ENCODE measurements at places on chromosomes 1 and 21. TPM values are rescaled to one million over a fixed set of nuclear protein-coding genes. Genes with fewer than 3 reads are reported as not detected.
A peak's percentile ranks its signal among the peaks of the same experiment; 100 is the strongest.

DNA sequence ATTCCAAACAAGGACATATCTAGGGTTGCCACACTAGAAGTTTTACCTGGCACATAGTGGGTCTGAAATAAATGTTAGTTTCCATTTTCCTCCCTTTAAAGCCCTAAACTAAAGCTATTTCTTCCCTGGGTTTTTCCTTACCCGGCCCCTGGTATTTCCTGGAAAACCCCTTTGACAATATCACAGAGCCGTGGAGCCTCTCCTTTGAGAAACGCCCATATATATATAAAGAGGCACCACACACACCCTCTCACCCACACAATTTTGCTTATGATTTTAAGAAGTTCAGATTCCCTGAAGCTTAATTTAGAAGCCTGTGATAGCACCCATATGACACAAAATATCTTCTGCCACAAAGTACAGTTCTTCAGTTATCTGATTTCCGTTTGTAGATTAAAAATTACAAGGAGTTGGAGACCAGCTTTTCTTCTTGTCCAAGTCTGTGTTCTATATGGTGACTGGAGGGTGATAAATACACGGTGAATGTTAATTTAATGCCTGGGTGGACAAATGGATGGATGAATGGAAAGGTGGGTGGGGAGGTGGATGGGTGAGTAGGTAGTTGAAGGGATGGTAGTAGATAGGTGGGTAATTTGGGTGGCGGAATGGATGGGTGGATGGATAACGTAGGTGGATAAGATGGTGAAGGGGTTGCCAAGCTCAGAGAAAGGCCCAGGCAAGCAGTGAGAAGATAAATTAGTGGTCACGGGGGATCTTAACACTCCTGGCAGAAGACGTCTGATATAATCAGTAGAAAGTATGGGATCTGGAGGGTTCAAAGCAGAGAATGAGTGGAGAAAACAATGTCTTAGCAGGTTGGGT, 154.4 kb upstream of the FGGY start:
- ATAC-seq = no peak

- ATAC-seq = no peak
These were observed 3.2 kb downstream of the TMCC2 start for GRCh38 chr1:205230982-205231381.

- ATAC-seq = peak; percentile 82
These were observed 97.6 kb downstream of the NAV1 start for GRCh38 chr1:201636510-201636971.

GRCh38 chr21:25626757-25627156, 12.3 kb upstream of the JAM2 start:
- ATAC-seq = peak; percentile 91

Gene NCF2
- total RNA-seq = 0.38 TPM

DNA sequence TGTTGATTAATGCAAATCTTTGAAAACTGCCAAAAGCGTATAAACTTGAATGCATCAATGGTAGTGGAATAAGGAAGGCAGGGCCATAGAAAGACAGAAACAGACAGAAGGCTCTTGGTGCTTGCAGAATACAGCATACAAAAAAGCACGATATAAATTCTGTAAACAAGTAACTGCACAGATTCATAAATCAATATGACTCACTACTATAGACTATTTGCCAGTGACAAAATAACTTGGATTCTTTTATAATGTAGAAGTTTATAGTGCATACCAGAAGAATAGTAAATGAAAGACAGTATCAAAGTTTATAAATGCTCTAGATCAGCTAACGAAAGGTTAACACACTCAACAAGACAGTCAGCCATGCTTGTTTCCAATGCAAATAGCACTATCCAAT, 349.6 kb downstream of the PTBP2 start:
- ATAC-seq = no peak

Gene S100A10
- total RNA-seq = 7.7 TPM

- no peak for ATAC-seq
These were observed 47.9 kb upstream of the LEPR start for GRCh38 chr1:65372557-65372956.

Gene CFHR5
- not detected for total RNA-seq

DNA sequence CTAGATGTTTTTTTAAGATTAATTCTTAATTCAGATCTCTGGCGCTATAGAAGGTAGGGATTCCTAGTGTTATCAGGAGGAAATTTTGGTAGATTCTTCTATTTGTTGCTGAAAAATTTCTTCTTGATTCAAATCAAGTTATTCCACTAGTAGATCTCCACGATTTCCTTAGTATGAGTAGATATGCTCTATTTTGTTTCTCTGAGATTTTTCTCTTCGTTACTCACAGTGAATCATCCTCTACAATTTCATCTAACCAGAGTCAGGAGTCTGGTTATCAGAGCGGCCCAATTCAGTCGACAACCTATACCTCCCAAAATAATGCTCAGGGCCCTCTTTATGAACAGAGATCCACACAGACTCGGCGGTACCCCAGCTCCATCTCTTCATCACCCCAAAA, 18.8 kb upstream of the HAX1 start:
- no peak for ATAC-seq

Gene KIAA0040
- total RNA-seq = 0.41 TPM

DNA sequence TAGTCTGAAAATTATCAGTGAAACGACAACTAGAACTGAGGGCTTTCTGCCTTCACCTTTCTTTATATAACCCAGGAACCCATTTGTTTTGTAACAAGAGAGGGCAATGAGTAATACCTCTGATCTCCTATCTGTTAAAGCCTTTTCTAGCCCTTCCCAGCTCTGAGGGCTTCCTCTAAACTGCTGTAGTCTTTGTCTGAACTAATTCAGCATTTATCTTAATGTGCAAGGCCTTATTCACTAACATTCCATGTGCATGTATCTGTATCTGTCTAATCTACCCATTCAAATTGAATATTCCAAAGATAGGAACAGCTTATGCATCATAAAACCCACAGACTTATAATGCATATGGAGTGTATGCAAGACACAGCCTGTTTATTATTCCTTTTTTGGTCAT, 167.1 kb downstream of the LYPLAL1 start:
- no peak for ATAC-seq

Gene SLAMF6
- 0.38 TPM for total RNA-seq

DNA sequence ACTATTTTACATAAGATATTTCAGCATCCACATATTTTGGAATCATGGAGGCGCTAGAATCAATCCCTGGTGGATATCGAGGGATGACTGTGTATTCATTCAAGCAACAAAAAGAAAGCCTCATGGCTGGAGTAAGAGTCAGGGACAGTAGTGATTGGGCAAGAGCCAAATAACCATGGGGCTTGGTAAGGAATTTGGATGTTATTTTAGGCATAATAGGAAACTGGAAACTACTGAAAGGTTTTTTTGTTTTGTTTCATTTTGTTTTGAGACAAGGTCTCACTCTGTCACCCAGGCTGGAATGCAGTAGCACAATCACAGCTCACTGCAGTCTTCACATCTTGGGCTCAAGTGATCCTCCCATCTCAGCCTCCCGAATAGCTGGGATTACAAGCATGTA, 33.8 kb upstream of the EYA3 start:
- no peak for ATAC-seq

- no peak for ATAC-seq
These were observed 38.9 kb downstream of the DMAP1 start for GRCh38 chr1:44251989-44252671.

GRCh38 chr1:54360165-54361005, 45.8 kb downstream of the SSBP3 start:
- ATAC-seq = no peak

Gene UBE2U
- not detected for total RNA-seq

- ATAC-seq = no peak
These were observed 262.9 kb downstream of the OMA1 start for GRCh38 chr1:58283388-58284224.

Gene RNU1-2
- total RNA-seq = 15,210 TPM

Gene CNR2
- total RNA-seq = not detected
